SK-N-DZ (cell line): ENCODE measurements at places on chromosomes 12 and 14.

GRCh38 chr12:122085591-122085990 is 7.0 kb downstream of the MLXIP start:
- no peak for DNase-seq

DNA sequence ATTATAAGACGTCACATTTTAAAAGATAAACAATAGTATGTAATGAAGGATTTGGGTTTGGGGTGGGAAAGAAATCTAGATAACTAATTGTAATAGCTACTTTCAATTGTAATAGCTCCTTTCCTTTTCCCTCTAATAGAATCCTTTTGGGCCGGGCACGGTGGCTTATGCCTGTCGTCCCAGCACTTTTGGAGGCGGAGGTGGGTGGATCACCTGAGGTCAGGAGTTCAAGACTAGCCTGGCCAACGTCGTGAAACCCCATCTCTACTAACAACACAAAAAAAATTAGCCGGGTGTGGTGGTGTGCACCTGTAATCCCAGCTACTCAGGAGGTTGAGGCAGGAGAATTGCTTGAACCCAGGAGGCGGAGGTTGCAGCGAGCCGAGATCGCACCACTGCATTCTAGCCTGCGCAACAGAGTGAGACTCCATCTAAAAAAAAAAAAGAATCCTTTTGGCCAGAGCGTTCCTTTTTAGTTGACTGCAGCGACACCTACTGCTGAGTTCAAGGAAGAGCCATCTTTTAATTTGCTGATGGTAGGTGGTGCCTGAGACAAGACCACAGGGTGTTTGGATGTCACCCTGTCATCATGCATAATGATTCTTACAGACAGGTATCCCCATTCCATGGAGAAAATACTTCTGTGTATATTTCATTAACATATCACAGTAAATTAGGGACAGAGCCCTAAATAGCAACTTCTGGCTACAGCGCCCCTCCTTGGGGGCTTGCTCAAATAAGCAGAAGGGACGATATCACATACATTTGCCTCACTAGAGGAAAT is 79.5 kb downstream of the ARMH4 start:
- peak; percentile 71 for DNase-seq

DNA sequence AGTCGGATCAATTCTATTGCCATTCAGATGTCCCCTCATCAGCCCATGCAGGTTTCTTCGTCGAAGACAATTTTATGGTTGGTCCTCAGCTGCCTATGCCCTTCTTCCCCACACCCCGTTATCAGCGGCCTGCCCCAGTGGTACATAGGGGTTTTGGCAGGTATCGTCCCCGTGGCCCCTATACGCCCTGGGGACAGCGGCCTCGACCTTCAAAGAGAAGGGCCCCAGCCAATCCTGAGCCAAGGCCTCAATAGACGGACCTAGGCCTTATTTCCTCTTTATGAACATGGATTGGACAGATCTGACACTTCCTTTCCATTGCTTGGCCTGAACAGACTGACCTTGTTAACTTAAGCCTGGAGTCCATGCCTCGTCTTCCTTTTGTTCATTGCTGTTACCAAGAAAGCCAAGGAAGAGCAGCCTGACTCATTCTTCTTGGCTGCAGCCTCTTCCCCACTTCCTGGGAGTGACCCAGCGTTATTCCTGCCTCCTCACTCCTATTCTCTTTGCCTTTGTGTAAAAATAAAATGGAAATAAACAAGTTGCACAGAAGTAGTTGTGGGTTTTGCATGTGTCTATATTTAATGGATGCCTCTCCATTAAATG is 156.5 kb upstream of the AMIGO2 start:
- DNase-seq: no peak

DNA sequence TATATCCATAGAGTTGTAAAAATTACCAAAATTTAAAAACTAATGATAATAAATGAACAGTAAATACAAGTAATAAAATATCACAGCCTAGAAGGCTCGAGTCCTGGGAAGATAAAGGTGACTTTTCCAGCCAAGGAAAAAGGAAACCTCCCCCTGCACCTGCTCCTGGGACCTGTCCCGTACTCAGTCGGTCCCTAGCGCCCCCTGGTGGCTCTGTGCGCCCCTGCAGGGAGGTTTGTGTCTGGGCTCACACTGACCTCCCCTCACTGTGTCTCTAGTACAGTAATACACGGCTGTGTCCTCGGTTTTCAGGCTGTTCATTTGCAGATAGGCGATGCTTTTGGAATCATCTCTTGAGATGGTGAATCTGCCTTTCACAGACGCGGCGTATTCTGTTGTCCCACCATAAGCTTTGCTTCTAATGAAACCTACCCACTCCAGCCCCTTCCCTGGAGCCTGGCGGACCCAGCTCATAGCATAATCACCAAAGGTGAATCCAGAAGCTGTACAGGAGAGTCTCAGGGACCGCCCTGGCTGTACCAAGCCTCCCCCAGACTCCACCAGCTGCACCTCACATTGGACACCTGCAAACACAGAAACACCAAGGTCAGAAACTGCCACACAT is 1030.4 kb downstream of the TMEM121 start:
- peak; percentile 31 for DNase-seq

GRCh38 chr12:4307593-4308333 is 13.2 kb upstream of the TIGAR start:
- DNase-seq: peak; percentile 85

DNA sequence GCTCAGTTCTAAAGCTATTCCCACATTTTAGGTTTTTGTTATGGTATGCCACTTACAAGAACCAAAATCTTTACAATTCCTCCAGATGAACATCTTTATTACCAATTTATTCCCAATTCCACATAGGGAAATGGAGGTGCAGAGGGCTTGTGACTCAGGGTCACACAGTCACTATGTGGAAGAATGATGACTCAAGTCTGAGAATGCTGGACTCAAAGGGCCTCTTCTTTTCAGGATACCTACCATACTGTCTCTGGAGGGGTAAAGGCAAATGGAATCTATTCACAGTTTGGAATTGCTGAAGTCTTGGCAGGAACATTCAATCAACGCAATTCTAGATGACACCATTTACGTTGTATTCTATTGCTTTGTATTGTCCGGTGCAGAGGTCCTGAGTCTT is 48.2 kb upstream of the MANSC4 start:
- no peak for DNase-seq
